Karpas-422 (cell line): ENCODE measurements at places on chromosomes 12 and 14. TPM values are rescaled to one million over a fixed set of nuclear protein-coding genes. Genes with fewer than 3 reads are reported as not detected.

- no peak overlapping the region for H3K27ac ChIP-seq
- no peak overlapping the region for H3K4me3 ChIP-seq
- H3K36me3 ChIP-seq = peaks cover 53% of the 10 kb centered on the region
Observed at GRCh38 chr14:60848066-60848465, 113.5 kb downstream of the MNAT1 start.

HOMEZ gene
- total RNA-seq = 9.3 and 12.7 TPM in 2 replicates

GRCh38 chr14:92473261-92473968 lies 40.2 kb upstream of the RIN3 start:
- no peaks in the 10 kb centered on the region for H3K27me3 ChIP-seq
- no peak overlapping the region for H3K27ac ChIP-seq
- H3K4me3 ChIP-seq = no peak overlapping the region
- H3K36me3 ChIP-seq = no peaks in the 10 kb centered on the region
- no peaks in the 10 kb centered on the region for H3K4me1 ChIP-seq
- DNase-seq = no peak

DNA sequence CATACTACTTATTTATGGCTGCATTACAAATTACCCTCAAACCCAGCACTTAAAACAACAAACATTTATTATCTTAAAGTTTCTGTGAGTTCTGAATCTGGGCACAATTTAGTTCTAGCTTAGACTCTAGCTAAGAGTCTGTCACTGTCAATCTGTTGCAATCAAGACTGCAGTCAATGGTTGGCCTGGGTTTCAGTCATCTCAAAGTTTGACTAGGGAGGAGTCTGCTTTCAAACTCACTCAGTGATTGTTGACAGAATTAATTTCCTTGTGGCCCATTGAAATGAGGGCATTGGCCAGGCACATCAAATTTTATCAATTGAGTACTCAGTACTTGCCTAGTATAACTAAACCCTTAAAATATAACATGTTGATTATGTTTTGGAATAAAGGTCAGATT lies 51.6 kb downstream of the ARID2 start:
- no peak overlapping the region for H3K4me3 ChIP-seq
- no peaks in the 10 kb centered on the region for H3K36me3 ChIP-seq
- H3K27ac ChIP-seq = no peak overlapping the region
- H3K4me1 ChIP-seq = peaks cover 5% of the 10 kb centered on the region
- H3K27me3 ChIP-seq = no peaks in the 10 kb centered on the region

GRCh38 chr12:69435644-69436043 lies 34.5 kb upstream of the FRS2 start:
- H3K27ac ChIP-seq = no peak overlapping the region
- H3K4me3 ChIP-seq = no peak overlapping the region
- H3K36me3 ChIP-seq = no peaks in the 10 kb centered on the region
- no peak for DNase-seq
- no peaks in the 10 kb centered on the region for H3K4me1 ChIP-seq
- H3K27me3 ChIP-seq = no peaks in the 10 kb centered on the region

DNA sequence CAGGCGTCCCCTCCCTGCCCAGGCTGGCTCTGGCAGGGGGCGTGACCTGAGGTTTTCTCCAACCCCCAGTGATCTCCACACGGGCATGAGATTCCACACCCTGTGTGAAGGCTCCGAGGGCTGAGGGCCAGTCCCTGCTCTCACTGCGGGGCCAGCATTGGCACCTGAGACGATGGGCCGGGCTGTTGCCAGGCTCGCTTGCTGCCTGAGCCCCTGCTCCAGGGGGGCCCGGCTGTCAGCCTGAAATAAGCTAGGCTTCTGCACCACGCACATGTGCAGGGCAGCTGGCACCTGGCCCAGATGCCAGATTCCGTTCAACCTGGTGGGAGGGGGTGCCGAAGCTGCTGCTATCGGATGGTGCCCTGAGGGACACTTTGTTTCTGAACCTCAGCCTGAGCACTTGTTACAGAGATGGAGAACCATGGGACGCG lies 196.5 kb upstream of the PRMT8 start:
- no peaks in the 10 kb centered on the region for H3K27me3 ChIP-seq
- H3K4me3 ChIP-seq = no peak overlapping the region
- H3K4me1 ChIP-seq = no peaks in the 10 kb centered on the region

TRHDE gene
- not detected in 2 replicates for total RNA-seq
